T follicular helper cell (primary cell): ENCODE measurements at places on chromosomes 13 and 19.

- DNase-seq, result no peak
Observed at GRCh38 chr19:35872180-35872579, 3.8 kb downstream of the APLP1 start.

DNA sequence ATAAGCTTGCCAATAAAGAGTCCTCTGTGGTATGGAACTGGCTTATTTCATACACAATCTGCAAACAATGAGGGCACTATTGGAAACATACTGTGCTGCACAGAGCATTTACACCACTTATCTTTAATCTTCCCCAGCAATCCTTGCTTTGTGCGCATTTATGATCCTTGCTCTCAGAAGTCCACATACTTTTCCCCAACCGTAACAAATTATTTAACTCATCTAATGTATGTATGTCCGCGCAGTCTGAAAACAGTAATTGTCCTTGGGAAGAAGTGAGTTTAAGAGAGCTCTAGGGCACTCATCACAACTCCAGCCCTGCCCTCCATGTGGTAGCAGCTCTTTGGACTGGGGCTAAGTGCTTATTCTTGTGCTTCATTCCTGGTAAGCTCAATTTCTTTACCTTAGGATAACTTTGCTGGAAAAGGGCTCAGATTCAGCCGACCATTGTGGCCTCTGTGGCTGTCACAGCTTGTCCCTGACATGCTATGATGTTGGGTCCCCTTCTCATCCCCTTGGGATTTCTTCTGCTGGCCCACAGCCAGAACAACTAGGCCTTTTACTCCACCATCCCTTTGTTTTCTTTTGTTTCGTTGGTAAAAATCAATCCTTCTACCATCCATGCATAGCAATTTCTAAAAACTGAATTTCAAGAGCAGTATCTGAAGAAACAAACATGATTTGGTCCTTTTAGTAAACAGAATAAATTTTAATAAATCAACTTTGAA lies 152.7 kb downstream of the TNFRSF19 start:
- DNase-seq, result no peak

GRCh38 chr13:36674337-36675212 lies 755 bp downstream of the SERTM1 start:
- DNase-seq, result no peak

- DNase-seq, result peak; percentile 27
Observed at GRCh38 chr19:47109541-47110375, 3.8 kb downstream of the ZC3H4 start.

DNA sequence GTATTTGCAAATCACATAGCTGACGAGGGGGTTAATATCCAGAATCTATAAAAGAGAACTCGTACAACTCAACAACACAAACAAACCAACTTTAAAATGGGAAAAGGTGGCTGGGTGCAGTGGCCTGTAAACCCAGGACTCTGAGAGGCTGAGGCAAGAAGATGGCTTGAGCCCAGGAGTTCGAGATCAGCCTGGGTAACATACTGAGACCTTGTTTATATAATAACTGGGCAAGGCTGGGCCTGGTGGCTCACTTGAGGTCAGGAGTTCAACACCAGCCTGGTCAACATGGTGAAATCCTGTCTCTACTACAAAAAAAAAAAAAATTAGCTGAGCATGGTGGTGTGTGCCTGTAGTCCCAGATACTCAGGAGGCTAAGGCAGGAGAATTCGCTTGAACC lies 21.8 kb upstream of the TM6SF2 start:
- no peak for DNase-seq

DNA sequence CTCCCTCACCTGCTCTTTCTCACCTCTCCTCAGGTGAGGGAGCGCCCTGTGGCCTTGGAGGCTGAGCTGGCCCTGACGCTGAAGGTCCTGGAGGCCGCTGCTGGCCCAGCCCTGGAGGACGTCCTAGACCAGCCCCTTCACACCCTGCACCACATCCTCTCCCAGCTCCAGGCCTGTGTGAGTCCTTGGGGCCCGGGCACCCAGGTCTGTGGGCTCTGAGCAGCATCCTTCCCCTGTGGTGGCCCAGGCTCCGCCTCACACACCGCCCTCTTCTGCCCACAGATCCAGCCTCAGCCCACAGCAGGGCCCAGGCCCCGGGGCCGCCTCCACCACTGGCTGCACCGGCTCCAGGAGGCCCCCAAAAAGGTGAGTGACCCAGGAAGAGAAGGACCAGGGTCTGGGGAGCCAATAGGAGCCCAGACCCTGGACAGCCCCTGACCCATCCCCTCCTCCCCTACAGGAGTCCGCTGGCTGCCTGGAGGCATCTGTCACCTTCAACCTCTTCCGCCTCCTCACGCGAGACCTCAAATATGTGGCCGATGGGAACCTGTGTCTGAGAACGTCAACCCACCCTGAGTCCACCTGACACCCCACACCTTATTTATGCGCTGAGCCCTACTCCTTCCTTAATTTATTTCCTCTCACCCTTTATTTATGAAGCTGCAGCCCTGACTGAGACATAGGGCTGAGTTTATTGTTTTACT lies 1.9 kb downstream of the IFNL1 start:
- DNase-seq, result no peak

DNA sequence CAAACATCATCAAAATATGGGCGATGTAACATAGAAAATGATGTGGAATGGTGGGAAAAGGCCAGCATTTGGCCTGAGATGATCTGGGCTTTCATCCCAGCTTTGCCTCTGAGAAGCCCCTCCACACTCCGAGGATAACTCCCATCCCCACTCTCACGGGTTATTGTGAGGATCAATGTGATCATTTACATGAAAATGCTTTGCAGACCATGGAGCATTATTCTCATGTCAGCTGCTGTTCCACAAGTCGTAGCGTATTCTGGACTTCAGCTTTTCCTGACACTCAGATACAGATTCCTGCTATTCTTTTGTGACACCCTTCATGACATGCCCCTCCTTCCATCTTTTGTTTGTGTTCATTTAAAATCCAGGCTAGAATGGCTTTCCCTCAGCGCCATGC lies 86.5 kb downstream of the NUFIP1 start:
- DNase-seq, result no peak

GRCh38 chr19:34172661-34173192 lies 423 bp downstream of the LSM14A start:
- DNase-seq, result no peak

DNA sequence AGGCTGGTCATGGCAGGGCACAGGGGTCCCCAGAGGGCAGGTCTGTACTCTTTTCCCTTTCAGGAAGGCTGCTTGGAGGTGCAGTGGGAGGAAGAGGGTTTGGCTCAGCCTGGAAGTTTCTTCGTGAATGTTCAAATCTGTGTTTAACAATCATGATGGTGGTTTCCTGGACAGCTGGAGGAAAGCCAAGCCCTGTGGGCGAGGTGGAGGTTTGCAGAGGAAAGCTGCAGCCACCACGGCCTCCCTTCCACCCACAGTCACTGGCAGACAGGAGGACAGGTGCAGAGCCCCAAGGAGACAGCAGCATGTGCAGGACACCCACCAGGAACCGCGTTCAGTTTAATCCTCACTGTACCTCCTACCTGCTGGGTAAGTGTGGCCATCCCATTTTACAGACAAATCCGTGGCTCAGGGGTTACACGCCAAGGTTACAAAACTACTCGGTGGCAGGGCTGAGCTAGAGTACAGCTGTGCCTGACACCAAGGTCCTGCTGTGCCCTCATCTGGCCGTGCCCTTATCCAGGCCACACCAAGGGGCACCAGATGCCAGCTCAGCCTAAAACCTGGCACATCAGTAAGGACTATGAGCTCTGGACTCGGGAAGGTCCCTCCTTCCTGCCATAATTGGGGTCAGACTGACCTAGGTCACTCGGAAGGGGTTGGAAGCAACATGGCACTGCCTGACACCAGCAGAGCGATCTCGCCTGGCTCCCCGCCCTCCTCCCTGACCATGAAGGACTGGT lies 34.1 kb downstream of the SUGP2 start:
- DNase-seq, result no peak

- no peak for DNase-seq
Observed at GRCh38 chr19:35037716-35038622, 3.6 kb upstream of the HPN start.

- no peak for DNase-seq
Observed at GRCh38 chr13:53068585-53069520, 40.2 kb downstream of the OLFM4 start.

DNA sequence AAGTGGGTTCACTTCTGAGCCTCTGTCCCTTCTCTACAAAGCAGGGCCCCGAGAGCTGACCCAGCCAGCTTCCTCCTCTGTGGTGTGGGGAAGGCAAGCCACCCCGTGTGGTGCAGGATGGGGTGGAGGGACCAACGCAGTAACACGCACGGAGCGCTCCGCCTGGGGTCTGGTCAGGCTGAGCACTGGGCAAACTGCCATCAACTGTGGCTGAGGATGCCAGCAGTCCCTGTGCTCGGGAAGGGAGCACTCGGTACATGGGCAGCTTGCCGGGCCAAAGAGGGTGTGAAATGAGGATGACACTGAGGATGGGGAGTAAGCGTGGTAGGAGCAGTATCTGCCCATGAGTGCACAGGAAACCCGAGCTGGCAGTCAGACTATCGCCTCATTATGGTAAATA lies 7.6 kb upstream of the GMIP start:
- no peak for DNase-seq

GRCh38 chr13:46303742-46304385 lies 83.2 kb downstream of the RUBCNL start:
- DNase-seq, result no peak

DNA sequence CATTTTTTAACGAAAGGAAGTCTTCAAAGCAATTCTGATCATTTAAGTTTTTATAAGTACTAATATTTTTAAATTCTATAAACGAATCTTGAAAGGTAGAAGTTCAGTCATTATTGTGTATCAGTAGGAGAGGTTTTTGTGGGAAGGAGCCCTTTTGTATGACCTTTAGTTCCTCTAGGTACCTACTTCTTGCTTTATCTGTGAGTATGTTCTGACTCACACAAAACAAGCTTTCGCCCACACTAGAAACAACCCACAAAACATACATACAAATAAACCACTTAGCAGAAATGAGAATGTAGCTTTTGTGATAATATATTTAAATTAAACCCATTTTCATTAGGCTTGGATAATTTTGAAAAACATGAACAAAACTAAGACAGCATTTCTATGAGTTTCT lies 27.8 kb downstream of the ERCC5 start:
- DNase-seq, result no peak

DNA sequence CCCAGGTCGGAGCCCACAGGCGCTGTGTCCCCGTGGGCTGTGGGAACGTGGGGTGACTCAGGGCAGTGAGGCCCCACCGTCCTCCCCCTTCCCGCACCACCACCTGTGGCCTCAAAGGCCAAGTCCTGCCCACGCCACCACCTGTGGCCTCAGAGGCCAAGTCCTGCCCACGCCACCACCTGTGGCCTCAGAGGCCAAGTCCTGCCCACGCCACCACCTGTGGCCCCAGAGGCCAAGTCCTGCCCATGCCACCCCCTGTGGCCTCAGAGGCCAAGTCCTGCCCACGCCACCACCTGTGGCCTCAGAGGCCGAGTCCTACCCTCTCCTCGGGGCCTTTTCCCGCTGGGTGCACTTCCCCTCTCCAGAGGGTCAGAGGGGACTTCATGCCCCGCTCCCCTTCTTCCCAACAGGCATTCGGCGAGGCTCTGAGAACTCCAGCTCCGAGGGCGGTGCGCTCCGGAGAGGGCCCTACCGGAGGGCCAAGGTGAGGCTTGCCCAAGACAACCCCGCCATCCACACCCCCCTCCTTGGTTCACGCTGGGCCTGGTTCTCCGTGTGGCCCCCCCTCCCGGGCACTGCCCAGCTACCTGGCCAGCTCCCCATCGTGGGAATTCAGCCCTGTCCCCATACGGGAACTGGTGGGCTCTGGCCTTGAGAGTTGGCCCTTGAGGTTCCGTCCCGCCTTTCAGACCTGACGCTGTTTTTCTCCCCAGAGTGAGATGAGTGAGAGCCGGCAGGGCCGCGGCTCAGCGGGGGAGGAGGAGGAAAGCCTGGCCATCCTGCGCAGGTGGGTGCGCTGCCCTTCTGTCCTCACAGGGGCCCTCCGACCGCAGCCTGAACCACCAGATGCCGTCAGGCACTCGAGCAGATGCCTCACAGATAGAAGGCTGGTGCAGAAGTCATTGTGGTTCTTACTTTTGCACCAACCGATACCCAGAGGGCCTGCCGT lies 27.4 kb upstream of the F7 start:
- no peak for DNase-seq

GRCh38 chr13:57636816-57637215 lies 5.3 kb downstream of the PCDH17 start:
- DNase-seq, result no peak

DNA sequence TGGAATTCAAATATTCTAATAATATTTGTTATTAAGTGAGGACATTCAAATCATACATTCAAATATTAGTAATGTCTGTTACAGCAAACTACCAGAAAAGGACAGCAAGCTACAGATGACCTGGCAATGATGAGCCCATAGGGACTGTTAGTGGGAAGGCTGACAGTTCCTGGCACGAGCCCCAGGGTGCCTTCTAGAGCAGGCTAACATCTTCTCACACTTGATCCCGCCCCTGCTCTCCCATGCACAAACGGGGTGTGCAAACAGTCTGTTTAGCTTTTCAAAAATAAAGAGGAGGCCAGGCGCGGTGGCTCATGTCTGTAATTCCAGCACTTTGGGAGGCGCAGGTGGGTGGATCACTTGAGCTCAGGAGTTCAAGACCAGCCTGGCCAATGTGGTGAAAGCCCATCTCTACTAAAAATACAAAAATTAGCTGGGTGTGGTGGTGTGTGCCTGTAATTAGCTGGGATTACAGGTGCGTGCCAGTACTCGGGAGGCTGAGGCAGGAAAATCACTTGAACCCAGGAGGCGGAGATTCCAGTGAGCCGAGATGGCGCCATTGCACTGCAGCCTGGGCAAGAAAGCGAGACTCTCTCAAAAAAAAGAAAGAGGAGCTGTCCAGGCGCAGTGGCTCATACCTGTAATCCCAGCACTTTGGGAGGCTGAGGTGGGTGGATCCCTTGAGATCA lies 9.6 kb upstream of the GARRE1 start:
- DNase-seq, result no peak

- no peak for DNase-seq
Observed at GRCh38 chr13:35255241-35255640, 221.2 kb downstream of the MAB21L1 start.

DNA sequence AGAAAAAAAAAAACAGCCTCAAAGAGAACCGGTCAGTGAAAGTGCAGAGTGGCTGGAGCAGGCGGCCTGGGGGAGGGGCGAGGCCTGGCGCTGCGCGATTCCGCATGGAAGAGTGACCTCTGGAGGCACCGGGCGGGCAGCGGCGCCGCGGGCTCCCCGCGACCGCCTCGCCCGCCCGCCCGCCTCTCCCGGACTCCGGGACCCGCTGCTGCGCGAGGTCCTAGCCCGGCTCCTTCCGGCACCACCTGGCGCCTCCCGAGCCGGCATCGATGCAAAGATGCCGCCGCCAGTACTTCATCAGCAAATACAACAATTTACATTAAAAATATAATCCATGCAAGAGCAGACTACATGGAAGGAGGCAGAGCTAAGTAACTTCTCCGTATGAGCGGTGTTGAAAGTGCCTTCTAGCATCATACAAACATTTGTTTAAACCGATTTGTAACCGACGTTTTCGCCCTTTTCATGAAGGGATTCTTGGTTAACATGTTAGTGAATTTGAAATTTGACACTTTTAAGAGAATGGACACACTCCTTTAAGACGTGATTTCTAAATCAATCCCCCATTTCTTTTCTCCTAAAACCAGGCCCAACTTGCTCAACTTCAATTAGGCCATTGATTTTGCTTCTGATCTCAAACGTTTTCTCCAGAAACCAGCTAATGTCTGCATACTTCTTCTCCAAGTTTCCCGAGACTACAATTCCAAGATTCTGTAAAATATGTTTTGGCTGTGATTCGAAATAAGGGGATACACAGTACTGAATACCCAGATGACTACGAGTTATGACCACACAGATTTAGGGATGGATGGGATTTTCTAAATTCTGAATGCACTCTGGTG lies 2.1 kb downstream of the EFNB2 start:
- no peak for DNase-seq

- DNase-seq, result no peak
Observed at GRCh38 chr13:110352735-110353134, 45.7 kb downstream of the COL4A2 start.

GRCh38 chr13:41588899-41589298 lies 131.5 kb downstream of the RGCC start:
- DNase-seq, result no peak
